ENCODE measurements at places on chromosomes 1 and 21. TPM values are rescaled to one million over a fixed set of nuclear protein-coding genes. Genes with fewer than 3 reads are reported as not detected.
A peak's percentile ranks its signal among the peaks of the same experiment; 100 is the strongest.

- DNase-seq = no peak
- H3K36me3 ChIP-seq = no peaks in the 10 kb centered on the region
- no peak overlapping the region for H3K4me3 ChIP-seq
- H3K4me1 ChIP-seq = no peaks in the 10 kb centered on the region
- peak overlapping the region; percentile 34 for H3K27ac ChIP-seq
- H3K27me3 ChIP-seq = no peaks in the 10 kb centered on the region
Observed at GRCh38 chr1:218600968-218601367, 255.8 kb downstream of the TGFB2 start.

GRCh38 chr1:1013922-1014648 is 788 bp downstream of the ISG15 start:
- H3K36me3 ChIP-seq = peaks cover 45% of the 10 kb centered on the region
- H3K4me3 ChIP-seq = peak overlapping the region; percentile 97
- DNase-seq = peak; percentile 66

DNA sequence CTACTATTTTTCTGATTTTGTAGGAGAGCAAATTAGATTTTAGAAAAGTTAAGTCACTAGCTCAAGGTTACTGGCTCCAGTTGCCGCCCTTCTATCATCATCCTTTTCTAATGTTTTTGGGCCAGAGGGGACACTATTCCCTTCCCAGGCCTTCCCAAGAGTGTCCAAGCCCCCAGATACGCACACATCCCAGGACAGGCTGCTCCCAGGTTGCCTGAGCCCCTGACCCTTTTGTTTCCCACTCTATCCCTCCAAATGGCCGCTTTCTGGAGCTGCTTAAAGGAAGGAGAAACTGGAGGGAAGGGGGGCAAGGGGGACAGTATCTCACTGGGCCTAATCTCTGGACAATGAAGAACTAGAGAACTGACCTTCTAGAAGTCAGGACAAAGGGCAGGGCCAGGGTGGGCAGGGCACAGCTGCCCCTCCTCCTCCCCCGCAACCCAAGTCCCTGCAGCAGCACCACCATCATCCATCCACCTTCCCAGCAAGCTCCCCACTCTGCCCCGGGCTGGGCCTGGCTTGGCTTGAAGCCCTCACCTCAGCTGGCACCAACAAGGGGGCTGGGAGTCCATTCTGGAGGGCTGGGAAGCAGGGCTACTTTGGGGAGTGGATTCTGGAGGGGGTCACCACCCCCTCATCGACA is 1.1 kb upstream of the MAP7D1 start:
- H3K4me3 ChIP-seq = peak overlapping the region; percentile 89
- peak overlapping the region; percentile 92 for H3K27ac ChIP-seq
- DNase-seq = peak; percentile 28
- H3K4me1 ChIP-seq = peaks cover 74% of the 10 kb centered on the region
- no peaks in the 10 kb centered on the region for H3K27me3 ChIP-seq

DNA sequence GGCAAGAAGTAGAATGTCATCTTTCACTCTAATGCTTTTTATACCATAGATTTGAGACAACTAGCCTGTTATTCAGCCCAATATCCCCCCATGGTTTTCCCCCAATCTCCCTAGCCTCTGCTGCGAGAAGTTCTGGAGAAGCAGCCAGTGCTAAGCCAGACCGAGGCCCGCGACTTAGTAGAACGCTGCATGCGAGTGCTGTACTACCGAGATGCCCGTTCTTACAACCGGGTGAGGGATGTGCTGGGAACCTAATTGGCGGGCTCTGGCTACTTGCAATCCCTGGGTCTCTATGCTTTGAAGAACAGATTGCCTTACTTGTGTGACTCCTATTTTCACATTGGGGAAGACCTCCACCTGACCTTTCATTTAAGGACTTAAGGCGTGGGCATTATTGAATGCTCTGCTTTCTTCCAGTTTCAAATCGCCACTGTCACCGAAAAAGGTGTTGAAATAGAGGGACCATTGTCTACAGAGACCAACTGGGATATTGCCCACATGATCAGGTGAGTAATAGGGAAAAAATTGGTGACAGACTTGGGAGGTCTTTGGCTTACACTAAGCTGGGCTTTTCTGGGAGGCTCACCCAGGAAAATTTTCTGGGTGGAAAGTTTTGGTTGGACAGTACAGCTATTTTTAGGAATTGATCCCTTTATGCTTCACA is 1.9 kb downstream of the PSMB4 start:
- H3K4me3 ChIP-seq = peak overlapping the region; percentile 80
- H3K27me3 ChIP-seq = peaks cover 7% of the 10 kb centered on the region
- H3K27ac ChIP-seq = peak overlapping the region; percentile 99
- no peak for DNase-seq
- H3K4me1 ChIP-seq = peaks cover 26% of the 10 kb centered on the region

Gene NEK7
- total RNA-seq = 61.5 TPM

GRCh38 chr1:154759196-154759595 is 110.9 kb downstream of the KCNN3 start:
- peaks cover 16% of the 10 kb centered on the region for H3K27me3 ChIP-seq
- H3K4me1 ChIP-seq = peaks cover 51% of the 10 kb centered on the region
- peak overlapping the region; percentile 82 for H3K27ac ChIP-seq
- peak; percentile 75 for DNase-seq

- no peak overlapping the region for H3K27ac ChIP-seq
- H3K4me3 ChIP-seq = no peak overlapping the region
- H3K4me1 ChIP-seq = no peaks in the 10 kb centered on the region
- H3K36me3 ChIP-seq = no peaks in the 10 kb centered on the region
Observed at GRCh38 chr21:41189150-41189745, 21.3 kb downstream of the BACE2 start.

Gene SPATA1
- total RNA-seq = 3.3 TPM

GRCh38 chr21:46227811-46228344 is 696 bp downstream of the LSS start:
- no peak for DNase-seq
- no peaks in the 10 kb centered on the region for H3K27me3 ChIP-seq
- peaks cover 48% of the 10 kb centered on the region for H3K36me3 ChIP-seq
- peaks cover 52% of the 10 kb centered on the region for H3K4me1 ChIP-seq
- H3K27ac ChIP-seq = peak overlapping the region; percentile 66
- peak overlapping the region; percentile 86 for H3K4me3 ChIP-seq
